G401 (cell line): ENCODE measurements at places on chromosomes 3 and 15.

DNA sequence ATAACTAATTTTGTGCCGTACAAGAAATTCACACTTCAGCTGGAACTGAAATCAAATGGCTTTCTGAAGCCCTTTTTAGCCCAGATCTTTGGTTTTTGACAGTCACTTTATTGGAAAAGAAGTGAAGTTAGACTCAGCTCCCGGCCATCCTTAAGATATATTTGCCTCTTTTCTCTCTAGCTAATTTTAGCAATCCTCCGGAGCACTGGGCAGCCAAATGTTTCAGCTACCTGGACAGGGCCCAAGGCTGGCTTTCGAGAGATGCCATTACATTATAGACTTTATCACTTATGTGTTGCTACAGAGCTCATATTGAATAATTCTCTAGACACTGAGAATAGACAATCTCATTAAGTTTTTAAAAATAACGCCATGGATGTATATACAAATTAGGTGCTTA, 28.5 kb upstream of the RPL39L start:
- no peak for DNase-seq

- no peak for DNase-seq
Measured at GRCh38 chr3:159919873-159920272, 68.8 kb upstream of the IL12A start.

DNA sequence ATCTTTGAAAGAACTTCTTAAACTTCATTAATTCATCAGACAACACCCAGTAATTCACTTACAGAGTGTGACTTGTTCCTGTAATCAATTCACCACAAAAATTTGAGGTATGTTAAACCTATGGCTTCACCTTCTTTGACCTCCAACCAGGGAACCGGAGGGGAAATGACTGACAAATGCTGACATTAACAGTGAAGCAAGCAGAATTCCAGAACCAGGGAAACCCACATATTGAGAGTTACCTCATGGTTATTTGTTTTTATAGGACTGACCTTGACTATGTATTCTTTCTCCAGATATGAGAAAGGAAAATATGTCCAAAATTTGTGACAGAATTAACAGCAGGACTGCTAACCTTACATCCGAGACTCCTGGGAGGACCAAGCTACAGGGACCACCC, 2.7 kb downstream of the P3H2 start:
- no peak for DNase-seq

GRCh38 chr3:59385547-59385946, 335.7 kb upstream of the CFAP20DC start:
- DNase-seq: no peak

DNA sequence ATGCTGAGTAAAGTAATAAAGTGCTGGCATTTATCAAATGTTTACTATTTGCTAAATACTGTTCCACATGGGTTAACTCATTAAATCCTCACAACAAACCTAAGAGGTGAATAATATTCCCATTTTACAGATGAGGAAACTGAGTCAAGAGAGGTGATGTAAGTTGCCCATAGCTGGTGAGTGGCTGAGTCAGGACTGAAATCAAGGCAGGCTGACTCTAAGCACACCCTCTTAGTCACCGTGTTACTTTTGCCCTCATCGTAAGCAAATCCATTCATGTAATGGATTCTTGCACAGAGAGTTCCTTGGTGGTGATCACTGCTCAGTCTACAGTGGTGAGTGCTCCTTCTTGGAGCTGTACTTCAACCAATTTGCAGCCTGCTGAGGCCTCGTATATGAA, 28.9 kb upstream of the PTX3 start:
- DNase-seq: no peak
